ENCODE measurements at places on chromosomes 3 and 15.

GRCh38 chr3:108183181-108183580 is 39.0 kb downstream of the IFT57 start:
- no peak for DNase-seq

DNA sequence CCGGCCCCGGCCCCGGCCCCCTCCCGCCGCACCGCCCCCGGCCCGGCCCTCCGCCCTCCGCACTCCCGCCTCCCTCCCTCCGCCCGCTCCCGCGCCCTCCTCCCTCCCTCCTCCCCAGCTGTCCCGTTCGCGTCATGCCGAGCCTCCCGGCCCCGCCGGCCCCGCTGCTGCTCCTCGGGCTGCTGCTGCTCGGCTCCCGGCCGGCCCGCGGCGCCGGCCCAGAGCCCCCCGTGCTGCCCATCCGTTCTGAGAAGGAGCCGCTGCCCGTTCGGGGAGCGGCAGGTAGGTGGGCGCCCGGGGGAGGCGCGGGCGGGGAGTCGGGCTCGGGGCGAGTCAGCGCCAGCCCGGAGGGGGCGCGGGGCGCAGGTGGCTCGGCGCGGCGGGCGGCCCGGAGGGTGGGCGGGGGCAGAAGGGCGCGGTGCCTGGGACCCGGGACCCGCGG is 352 bp downstream of the CHRD start:
- DNase-seq: peak; percentile 39

GRCh38 chr15:57517030-57517671 is 74.6 kb upstream of the MYZAP start:
- no peak for DNase-seq

GRCh38 chr3:13493867-13494441 is 13.8 kb downstream of the HDAC11 start:
- DNase-seq: no peak

DNA sequence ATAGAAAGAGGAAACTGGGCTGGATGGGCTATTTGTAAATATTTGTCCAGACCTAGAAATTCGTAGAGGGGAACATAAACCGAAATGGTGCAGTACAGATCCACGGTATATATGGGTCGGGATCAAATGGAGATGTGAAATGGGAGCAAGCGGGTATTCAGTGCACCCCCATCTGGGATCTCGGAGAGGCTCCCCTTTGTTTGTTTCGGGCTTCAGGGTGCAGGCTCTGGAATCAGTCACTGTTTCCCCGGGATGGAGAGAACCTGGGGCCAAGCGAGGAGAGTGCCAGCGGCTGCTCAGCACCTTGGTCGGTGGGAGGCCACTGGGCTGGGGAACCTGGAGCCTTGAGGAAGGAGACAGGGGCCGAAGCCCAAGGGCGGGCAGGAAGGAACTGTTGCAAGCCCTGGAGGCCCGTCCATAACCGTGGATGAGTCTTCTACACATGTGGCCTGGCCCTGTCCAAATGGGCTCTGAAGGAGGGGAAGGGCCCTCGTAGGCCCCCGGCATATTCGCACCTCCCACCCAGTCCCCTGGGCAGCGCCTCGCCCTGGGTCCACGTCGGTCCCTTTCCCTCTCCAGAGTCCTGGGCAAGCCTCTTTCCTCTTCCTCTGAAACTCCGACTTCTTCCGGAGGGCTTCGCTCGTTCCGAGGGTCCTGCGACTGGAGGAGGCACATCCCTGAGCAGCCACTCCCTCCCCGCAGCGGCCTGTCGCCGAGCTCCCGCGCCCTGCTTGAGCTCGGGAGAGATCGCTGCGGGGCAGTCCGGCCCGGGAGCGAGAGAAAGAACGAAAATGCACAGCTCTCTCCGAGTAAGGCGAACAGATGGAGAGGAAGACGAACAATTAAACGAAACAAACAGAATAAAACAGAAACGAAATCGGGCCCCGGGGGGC is 3.0 kb downstream of the ISL2 start:
- DNase-seq: peak; percentile 49

DNA sequence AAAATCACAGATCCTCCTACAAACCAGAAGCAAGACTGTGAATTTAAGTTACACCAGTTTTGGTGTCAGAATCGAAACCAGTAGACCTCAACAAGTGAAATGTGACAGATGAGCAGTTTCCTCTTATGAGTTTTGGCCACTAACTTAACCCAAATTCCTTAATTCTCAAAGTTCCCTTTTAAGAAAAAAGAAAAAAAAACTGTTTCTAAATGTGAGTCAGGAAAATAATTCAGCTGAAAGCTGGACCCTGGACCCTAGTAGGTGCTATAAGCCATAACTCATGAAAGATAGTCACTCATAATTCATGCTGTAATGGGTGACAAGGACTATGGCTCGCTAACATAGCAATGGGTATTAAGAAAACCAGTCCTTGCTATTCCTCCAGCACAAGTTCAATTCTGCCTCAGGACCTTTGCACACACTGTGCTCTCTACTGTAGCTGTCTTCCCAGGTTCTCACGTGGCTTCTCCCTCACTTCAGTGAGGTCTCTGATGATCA is 9.0 kb upstream of the THRB start:
- no peak for DNase-seq

GRCh38 chr15:98942431-98942830 is 65.2 kb downstream of the PGPEP1L start:
- peak; percentile 10 for DNase-seq

DNA sequence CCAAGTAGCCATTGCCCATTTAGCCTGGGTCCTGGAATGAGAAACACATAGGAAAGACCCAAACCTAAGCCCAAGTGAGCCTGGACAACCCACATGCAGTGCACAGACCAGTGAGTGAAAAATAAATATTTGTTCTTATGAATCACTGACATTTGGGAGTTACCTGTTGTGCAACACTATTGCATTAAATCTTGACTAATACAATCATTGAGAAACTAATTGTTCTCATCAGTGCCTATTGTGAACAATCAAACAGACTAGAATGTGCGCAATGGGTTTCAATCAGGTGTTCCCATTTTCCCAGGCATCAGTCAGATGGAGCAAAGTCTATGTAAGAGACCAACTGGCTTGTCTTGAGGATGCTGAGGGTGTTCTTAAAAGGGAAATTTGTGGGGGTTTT is 54.7 kb upstream of the CNOT10 start:
- DNase-seq: no peak

DNA sequence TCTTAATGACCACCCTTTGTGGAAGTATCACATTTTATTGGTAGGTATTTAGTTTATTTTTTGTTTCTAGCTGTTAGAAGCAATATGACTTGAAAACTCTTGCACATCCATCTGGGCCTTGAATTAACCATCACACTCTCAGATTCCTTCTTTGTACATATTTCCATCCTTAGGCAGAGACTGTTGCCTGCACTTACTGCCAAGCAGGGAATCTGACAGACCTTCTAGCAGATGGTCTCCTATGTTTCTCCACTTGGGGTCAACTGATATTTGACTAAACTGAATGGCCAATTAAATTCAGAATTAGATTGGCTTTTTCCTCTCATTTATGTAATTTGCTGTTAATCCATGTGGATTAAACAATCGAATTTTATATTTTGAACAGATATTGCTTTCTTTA is 324.9 kb upstream of the TGFBR2 start:
- no peak for DNase-seq

GRCh38 chr15:74350295-74351275 is 16.9 kb downstream of the CYP11A1 start:
- DNase-seq: no peak

DNA sequence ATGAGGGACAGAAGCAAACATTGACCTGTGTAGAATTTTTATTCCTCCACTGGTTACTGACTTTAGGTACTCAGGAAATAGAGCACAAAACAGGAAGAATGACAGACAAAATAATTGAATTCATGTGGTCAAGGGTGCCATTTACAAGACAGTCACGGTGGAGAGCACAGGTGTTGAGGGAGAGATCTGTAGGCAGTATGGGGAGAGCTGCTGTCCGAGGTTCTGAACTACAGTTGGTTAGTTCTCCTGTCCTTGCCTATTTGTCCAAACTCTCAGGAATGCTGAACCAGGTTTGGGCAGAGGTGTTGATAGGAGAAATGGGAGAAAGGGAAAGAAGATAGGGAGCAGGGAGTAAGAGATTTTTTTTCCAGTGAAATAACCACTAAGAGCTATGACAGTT is 178.5 kb upstream of the ZBTB20 start:
- peak; percentile 26 for DNase-seq

DNA sequence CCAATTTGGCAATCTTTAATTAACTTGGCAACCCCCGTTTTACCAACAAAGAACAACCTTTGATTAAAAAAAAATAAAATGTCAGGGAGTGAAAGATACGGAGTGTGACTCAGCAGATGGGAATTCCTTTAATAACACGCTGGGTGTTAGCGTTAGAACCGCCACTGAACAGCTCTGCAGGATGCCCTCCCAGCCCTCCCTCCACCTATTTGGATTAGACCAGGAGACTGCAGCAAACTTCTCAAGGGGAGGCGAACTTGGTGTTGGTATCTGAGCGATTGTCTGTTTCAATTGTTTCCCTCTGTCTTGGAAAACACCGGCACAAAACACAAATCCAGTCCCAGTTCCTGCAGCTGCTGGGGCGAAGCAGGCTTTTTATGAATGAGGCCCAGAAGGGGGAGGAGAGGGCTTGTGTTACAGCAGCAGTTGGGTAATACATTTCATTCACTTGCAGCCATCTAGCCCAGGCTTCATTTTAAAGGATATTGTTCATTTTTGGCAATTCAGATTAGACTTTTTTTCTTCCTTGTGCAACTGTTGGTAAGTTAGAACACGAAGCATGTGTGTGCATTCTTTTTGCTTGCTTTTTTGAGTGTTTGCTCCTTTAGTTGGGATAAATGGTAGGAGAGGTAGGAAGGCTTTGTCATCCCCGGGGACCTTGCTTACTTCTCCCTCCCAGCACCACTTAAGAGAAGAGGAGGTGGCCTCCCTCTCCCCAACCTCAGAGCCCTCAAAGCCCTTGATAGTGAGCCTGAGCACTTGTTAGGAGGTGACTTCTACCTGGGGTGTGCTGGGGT is 152.3 kb downstream of the IGF1R start:
- peak; percentile 75 for DNase-seq

Measured in EL (cell line).